Ascending aorta (tissue), 2 donors: ENCODE measurements at places on chromosomes 2 and 18. TPM values are rescaled to one million over a fixed set of nuclear protein-coding genes. Genes with fewer than 3 reads are reported as not detected.
A peak's percentile ranks its signal among the peaks of the same experiment; 100 is the strongest.

- DNase-seq = no peak
Measured at GRCh38 chr2:38512211-38512610, 90.5 kb downstream of the HNRNPLL start.

GRCh38 chr2:189088591-189089205, 90.9 kb downstream of the COL5A2 start:
- no peak for DNase-seq

DNA sequence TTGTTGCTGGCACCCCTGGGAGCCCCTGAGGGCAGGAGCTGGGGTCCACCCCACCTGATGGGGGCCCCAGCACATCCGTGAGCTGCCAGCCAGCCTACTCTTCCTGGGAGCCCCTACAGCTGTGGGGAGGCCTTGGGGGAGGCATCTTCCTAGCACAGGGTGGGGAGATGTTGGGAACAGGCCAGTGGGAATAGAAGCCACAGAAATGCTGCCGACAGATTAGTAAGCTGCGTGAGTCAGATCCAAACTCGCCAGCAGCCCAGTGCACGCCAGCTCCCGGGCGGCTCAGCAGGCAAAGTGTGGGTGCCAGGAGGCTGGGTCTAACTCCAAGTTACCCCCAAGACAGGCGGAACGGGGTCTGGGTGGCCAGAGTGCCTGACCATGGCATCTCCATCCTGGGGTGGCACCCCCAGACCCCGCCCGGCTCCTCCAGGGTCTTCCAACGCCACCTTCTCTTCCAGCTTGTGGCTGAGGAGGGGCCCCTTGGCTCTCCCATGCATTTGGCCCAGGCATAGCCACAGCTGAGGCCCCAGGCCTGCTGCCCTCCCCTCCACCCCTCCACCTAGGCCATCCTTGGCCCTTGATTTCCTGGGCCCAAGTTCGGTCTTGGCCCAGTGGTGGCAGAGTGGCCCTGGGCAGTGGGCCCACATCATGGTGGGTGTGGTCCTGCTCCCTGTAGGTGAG, 15.3 kb downstream of the CROCC2 start:
- peak; percentile 43 for DNase-seq

GRCh38 chr2:158142568-158143332, 41.1 kb downstream of the UPP2 start:
- no peak for DNase-seq

DNA sequence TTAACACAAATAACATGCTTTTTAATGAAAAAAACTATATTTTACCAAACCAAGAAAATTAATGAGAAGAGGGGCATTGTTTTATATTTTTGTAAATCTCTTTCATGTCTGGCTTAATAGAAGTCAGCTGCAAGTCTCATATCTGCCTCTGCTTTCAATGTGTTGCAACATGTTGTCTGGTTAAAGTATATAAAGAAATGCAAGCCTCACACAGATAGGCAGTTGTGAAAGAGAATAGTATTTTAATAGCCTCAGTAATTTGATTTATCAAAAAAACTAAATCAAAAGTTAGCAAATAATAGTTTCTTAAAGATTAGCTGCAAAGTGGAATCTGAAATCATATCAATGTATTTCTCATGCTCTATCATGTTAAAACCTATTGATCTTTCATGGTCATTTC, 52.9 kb upstream of the NCOA1 start:
- no peak for DNase-seq

DNA sequence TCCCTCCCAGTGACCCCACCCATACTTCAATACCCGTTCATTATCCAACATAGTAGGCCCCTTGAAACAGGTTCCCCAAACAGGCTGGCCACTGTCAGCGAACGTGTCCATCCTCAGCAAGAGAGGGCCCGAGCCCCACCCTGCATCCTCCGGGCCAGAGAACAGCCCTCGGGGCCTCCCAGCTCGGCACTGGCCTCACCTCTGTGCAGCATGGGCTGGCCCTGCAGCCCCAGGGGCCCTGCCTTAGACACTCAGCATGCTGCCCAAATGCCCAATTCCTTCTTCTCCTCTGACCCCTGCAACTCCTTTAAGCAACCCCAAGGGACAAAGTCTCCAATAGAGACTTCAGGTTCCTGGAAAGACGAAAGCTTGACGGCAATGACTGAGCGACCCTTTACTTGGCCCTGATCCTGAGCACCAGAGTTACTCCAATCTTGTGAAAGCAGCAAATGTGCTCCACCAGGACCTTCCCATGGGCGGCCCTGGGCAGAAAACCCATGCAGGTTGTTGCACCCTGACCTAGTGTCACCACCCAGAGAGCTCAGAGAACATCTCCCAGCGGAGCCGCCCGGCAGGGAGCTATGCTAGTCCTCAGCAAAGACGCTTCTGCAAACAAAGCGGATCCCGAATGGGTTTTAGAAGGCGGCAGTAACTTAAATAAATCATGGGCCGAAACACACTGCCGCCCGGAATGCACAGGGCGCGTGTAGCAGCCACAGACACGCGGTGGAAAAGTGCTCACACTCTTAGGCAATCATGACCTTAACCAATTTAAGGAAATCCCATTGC, 782 bp downstream of the COL6A3 start:
- DNase-seq = no peak

DNA sequence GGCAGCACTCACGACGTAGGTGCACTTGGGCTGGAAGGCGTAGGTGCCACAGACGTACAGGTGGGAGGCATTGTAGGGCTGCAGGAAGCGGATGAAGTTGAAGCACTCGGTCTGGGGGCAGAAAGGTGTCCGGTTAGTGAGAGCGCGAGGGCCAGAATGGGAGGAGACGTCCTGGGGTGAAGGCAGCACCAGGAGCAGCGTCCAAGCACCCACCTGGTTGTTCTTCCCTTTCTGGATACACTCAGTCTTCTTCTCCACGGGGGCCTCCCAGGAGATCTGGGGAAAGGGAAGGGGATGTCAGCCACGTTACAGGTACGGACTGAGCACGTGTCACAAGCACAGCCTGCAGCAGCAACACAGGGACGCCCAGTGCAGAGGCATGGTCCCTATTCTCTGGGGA, 4.2 kb downstream of the SEMA4C start:
- no peak for DNase-seq

DNA sequence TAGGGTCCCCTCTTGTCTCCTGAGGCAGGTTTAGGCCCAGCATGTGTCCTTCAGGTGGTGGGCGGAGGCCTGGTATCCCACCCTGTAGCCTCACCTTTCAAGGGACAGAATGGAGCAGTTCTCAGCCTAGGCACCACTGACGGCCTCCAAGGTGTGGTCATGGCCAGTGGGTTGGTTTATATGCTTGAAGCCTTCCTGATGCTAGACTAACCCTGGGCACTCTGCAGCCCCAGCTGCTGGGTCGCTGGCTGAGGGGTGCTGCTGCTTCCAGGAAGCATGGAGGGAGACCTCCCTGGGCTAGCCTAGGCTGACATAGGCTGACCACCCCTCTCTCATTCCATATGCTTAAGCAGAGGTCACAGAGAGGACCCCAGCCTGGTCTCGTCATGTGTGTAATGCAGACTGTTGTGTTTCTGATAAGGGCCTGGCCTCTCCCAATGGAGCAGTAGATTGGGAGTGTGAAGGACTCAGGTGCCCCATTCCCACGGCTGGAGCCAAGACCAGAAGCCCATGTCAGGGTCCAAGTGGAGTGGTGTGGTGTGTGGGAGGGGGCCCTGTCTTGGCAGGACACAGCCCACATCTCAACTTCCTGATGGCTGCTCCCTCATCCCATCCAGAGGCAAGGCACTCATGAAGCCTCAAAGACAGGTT, 206.6 kb downstream of the DYSF start:
- no peak for DNase-seq

- DNase-seq = peak; percentile 85
Measured at GRCh38 chr2:28810384-28811285, at the start of gene SPDYA. Gene SPDYA, plus strand, starts transcription at chr2:28810834. Its CDS starts 5,181 bp downstream, at chr2:28816015.

ABCG5 gene
- 4.0 TPM for total RNA-seq

DNAH6 gene
- not detected for total RNA-seq

GAD1 gene
- 0.96 TPM for total RNA-seq
